Right ventricle myocardium superior (tissue), 1 donor: ENCODE measurements at places on chromosomes 2 and 18.
A peak's percentile ranks its signal among the peaks of the same experiment; 100 is the strongest.

DNA sequence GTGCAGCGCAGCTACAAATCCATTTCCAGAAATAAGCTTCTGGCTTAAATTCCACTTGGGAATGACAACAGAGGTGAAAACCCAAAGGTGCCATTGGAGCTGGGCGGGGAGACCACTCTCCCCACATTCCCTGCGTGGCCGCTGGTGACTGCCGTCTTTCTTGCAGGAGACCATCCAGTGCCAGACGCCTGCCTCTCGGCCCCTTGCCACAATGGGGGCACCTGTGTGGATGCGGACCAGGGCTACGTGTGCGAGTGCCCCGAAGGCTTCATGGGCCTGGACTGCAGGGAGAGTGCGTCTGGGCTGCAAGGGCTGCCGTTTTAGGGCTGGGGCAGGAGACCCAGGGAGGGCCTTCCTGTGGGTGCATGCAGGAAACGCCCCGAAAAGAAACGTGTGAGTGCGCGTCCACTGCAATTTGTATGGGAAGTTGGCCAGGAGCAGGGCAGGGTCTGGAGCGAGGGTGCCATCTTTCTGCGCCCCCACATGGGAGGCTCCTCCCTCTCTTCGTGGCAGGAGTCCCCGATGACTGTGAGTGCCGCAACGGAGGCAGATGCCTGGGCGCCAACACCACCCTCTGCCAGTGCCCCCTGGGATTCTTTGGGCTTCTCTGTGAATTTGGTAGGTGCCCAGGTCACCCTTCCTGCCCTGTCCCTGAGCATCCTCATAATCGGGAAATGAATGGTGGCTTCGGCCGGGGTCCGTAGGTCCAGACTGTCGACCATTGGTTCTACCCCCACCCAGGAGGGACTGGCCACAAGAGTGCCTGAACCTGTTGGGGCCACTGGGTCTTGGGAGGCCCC, 49.9 kb downstream of the SNED1 start:
- no peak for DNase-seq

DNA sequence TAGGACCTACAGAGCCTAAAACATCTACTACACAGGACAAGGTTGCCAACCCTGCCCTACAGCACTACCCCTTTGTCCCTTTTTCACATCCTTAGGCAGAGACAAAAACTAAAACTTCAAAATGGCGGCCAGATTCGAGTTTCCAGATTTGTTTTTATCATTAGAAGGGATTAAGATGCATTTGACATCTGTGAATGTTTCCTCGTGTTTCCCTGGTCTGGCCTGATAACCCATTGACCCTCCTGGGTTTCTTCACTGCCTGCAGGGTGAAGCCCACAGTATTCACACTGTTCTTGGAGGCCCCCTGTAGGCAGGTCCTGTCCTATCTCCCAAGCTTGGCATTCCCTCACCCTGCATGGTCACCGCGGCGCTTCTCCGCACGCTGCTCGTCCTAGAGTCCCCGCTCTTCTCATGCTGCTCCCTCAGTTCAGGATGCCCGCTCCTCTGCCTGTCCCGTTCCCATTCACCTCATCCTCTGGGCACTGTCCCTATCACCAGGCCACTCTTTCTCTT, 67.6 kb downstream of the TPGS2 start:
- no peak for DNase-seq

DNA sequence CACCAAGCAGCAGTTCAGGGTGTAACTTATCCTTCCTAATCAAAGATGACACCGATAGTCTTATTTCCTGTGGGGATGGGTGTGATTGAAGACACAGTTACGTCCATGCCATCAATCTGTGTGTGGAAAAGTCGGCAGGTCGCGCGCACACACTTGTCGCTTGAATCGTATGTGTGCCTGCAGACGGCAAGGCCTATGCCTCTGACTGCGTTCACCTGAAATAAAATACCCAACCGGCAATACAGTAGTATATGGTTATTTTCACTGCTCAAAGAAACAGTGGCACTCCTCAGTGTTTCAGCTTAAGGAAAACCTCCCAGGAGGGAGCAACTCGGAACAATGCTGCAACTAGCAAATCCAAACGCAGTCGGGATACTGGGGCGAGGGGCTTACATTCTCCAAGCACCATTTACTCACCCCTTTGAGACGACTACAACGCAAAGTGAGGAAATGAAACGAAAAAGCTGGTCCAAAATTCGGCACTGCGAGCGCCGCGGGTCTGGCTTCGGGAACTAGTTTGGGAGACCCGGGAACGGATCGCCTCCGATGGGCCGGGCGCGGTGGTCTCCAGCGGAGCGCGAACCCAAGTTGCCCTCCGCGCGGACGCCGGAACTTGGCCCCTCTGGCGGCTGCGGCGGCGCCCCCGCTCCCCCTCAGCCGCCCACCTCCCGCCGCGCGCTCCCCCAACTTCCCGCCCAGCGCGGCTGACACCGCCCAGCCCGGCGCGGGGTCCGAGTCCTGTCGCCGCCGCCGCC, 675 bp downstream of the PRKD3 start:
- peak; percentile 49 for DNase-seq

DNA sequence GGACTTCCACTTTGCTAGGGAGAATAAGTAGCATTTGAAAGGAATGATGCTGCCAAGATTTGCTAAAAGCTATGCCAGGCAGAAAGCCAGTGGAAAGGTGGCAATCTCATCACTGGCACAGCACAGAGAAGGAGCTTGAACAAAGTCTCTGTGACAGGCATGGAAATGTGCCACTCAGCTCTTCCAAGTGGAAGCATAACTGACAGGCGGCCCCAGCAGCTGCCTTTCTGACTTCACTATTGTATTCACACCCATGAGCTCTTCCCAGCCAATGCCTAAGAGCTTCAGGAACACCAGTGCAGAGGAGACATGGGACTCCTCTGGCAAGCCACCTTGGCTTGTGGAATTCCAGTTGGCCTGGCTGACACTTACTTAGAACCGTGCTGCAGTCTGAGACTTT, 134.6 kb upstream of the REG3G start:
- DNase-seq: no peak

DNA sequence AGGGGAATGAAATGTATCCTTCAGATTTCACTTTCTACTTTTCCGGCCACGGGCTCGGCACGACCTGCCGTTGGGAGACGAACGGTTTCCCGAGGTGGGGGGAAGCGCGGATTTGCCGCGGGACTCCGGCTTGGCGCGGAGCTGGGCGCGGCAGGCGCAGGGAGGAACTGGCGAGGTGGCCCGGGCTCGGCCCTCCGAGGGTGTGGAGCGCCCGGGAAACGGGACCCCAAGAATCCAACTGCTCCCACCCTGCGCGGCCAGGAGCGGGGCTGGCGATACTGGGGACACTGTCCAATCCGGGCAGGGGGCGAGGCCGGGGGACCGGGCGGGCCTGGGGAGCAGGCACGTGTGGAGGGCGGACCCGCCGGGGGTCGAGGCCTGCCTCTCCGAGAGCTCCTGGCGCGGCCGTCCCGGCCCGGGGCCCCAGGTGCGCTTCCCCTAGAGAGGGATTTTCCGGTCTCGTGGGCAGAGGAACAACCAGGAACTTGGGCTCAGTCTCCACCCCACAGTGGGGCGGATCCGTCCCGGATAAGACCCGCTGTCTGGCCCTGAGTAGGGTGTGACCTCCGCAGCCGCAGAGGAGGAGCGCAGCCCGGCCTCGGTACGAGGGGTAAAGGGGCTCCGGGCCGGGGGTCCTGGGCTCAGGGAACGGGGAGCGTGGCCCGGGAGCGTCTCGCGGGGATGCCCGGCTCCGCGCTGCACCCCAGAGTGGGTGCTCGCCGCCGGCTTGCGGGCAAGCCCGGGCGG, at the start of gene ANXA4:
Gene ANXA4 (plus strand): TSS at position 560 of the 747 bp plus-strand sequence. CDS start 39,432 bp downstream, outside the sequence.
- DNase-seq: peak; percentile 89

GRCh38 chr18:10197097-10197496, 257.3 kb upstream of the APCDD1 start:
- DNase-seq: peak; percentile 46

DNA sequence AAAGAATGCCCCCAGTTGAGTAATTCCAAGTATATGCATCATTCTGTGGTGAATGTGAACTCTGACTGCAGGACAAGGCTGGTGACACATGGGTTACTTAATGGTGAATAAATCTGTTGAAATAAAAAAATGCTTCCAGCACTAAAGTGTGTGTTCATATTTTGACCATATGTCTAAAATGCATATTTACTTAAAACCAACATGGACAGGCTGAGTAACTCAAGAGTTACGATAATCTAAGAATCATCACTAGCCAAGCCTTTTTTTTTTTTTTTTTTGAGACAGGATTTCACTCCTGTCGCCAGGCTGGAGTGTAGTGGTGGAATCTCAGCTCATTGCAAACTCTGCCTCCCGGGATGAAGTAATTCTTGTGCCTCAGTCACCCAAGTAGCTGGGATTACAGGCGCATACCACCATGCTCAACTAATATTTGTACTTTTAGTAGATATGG, 47.1 kb upstream of the CCBE1 start:
- DNase-seq: no peak

DNA sequence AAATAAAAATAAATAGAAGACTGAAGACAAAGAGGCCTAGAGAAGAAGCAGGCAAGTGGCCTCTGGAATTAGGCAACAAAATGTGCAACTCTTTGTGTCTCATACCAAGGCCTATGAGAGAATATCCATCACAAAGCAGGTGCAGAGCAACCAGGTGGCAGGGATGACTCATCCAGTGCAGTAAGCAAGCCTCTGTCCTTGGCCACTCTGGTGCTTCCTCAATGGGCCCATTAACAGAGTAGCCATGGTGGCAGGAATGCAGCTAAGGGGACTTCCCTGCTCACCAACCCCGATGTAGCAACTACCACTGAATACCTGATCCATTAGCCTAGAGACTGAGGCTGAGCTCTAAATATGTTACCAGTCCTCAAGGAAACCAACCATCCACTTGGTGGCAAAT, 11.0 kb upstream of the EPG5 start:
- DNase-seq: no peak

DNA sequence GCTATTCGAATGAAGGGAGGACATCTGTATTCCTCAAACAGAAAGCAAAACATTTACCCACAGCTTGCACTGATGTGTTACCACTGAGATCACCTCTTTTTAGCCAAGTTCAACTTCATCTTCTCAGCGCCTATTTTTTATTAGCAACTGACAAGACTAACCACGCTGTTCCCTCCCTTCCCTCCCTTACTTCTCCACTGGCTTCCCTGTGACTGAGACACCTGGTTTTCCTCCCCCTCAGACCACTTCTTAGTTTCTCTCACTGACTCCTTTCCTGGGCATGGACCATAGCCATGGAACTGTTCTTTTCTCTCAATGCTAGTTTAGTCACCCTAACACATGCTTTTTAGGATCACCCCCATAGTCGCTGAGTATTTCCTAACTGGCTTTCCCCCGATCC, 3.3 kb downstream of the L3MBTL4 start:
- DNase-seq: no peak

DNA sequence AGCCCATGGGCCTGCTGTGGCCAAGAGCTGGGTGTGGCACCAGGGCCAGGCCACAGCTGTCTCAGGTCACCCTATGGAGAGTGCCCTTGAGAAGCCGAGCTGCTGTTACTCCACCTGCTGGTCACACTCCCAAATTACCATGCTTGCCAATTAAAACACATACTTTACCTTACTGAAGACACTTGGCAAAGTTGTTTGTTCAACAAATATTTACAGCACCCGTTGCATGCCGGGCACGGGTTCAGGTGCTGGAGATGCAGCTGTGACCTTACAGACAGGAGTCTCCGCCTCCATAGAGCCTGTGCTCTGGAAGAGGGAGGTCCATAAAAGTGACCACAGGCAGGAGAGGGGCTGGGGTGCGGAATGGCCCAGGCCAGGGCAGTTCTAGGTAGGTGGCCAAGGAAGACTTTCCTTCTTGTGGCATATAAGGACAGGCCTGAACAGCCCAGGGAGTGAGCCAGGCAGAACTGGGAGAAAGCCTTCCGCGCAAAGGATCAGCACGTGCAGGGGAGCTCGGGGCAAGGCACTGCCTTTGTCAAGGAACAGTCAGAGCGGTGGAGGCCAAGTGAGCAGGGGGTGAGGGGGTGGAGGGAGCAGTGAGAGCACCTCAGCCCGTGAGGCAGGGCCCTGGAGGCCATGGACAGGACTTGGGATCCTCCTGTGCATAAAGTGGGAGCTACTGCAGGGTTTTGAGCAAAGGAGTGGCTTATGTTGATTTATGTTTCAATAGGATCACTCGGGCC, 23.6 kb upstream of the RBM44 start:
- DNase-seq: no peak

DNA sequence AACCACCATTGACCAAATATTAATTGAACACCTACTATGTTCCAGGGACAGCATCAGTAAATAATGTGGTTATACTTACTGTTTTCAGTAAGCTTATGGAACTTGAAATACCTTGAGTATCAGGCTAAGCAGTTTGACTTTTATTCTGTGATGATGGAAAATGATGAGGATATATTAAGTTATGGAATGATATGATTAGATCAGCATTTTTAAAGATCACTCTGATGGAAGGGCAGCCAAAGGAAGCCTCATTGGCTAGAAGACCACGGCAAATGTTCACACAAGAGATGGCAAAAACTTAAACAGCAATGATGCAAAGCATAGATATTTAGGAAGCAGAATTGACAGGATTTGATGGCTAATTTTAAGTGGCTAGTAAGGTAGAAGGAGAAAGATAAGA, 266.9 kb upstream of the DPP10 start:
- no peak for DNase-seq

DNA sequence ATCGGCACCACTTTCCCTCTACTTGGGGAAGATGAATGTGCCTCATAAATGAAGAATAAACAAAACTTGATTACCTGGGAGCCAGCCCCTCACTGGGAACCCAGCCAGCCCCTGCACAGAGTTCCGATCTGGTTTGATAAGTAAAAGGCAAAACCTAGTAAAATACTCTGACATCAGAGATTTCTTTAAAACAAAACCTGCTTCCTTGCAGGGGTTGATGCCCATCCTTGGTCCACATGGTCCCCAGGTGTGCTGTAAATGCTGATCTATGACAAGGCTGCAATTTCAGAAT, 218.8 kb upstream of the APCDD1 start:
- no peak for DNase-seq

- DNase-seq: no peak
These were observed 225.4 kb upstream of the FBXO11 start for GRCh38 chr2:48131539-48132270.

DNA sequence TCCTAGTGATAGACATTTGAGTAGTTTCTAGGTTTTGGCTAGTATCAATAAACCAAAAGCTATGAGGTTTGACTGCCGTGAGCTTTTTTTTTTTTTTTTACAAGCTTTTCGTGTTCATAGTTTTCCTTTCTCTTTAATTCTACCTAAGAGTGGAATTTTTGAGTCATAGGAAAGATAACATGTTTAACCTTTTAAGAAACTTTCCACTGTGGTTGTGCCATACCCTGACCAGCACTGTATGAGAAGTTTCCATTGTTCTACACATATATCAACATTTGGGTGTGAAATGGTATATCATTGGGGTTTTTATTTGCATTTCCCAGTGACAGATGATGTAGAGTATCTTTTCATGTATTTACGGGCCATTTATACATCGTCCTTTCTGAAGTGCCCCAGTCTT, 31.7 kb downstream of the UBE2F start:
- DNase-seq: no peak

DNA sequence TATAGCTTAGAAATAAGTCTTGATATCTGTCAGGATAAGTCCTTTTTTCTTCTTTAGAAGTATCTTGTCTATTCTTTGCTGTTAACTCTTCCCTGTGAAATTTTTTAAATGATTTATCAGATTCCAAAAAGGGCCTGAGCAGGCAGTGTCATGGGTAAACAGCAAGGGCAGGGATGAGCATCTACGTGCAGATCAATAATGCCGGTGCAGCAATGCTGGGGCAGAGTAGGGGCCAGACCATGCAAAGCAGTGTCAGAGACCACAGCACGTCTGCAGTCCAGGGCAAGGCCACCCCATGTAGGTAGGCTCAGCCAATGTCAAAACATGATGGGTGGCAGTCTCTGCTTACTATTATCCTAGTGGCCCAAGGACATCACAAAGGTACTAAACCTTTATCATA, 182.2 kb downstream of the TMEM247 start:
- no peak for DNase-seq
